ENCODE measurements at places on chromosomes 11 and 22. TPM values are rescaled to one million over a fixed set of nuclear protein-coding genes. Genes with fewer than 3 reads are reported as not detected.

- no peak for DNase-seq
These were observed 56.4 kb downstream of the RTL6 start for GRCh38 chr22:44441401-44442185.

- DNase-seq, result no peak
These were observed 17.2 kb downstream of the CD3D start for GRCh38 chr11:118325283-118325682.

The KIRREL3 gene
- not detected for total RNA-seq

- no peak for DNase-seq
These were observed 5.0 kb downstream of the SIGIRR start for GRCh38 chr11:409600-410483.

The AIFM3 gene
- total RNA-seq, result 0.17 TPM

GRCh38 chr11:93850594-93851018 lies at the start of gene VSTM5:
VSTM5 (minus strand) TSS chr11:93850618; CDS start chr11:93850502, 116 bp downstream.
- DNase-seq, result no peak

The TUBGCP6 gene
- 38.1 TPM for total RNA-seq

DNA sequence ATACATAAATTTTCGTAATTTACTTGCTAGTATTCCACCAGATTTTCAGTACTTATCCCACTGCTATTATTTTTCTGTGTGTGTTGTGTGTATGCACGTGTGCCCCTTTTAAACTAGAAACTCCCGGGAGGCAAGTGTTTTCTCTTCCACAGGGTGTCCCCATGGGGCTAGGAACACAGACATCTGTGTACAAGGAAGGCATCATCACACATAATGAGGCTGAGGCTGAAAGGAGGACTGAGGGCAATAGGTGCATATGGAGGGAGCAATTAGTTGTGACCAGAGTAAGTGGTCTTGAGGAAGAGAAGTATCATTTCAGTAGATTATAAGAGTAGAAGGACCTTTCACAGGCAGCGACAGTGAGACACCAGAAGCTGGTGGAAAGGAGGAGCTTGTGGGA lies 2.1 kb upstream of the DPAGT1 start:
- DNase-seq, result no peak

Measured in dermis blood vessel endothelial cell (primary cell).